ENCODE measurements at places on chromosomes 16 and 17. TPM values are rescaled to one million over a fixed set of nuclear protein-coding genes. Genes with fewer than 3 reads are reported as not detected.

The BOLA2 gene
- 9.6 TPM for total RNA-seq

GRCh38 chr17:4522661-4523060, 24.0 kb downstream of the SPNS2 start:
- no peak overlapping the region for H3K4me3 ChIP-seq
- no peak overlapping the region for H3K27ac ChIP-seq
- H3K27me3 ChIP-seq: no peaks in the 10 kb centered on the region
- H3K4me1 ChIP-seq: peaks cover 35% of the 10 kb centered on the region
- H3K36me3 ChIP-seq: no peaks in the 10 kb centered on the region

DNA sequence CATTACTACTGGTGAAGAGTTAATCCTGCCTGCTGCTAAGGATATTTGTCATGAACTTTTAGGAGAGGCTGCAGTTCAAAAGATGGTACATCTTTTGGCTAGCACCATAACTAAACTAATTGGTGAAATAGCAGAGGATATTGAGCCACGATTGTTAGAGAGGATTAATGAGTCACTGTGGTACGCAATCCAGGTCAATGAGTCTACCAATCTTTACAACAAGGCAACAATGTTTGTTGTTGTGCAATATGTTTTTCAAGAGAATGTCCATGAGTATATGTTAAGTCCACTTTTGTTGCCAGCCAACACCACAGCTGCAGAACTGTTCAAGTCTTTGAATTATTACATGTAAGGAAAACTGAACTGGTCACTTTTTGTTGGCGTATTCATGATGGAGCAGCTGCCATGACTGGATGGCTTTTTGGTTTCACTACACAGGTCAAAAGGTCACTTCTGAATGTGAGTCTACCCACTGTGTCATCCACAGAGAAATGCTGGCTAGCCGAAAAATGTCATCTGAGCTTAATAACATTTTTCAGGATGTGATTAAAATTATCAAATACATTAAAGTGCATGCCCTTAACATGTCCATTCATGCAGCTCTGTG, 402.6 kb upstream of the KIF2B start:
- no peaks in the 10 kb centered on the region for H3K36me3 ChIP-seq
- no peak overlapping the region for H3K27ac ChIP-seq
- H3K4me1 ChIP-seq: no peaks in the 10 kb centered on the region

The PDE6G gene
- total RNA-seq: not detected

DNA sequence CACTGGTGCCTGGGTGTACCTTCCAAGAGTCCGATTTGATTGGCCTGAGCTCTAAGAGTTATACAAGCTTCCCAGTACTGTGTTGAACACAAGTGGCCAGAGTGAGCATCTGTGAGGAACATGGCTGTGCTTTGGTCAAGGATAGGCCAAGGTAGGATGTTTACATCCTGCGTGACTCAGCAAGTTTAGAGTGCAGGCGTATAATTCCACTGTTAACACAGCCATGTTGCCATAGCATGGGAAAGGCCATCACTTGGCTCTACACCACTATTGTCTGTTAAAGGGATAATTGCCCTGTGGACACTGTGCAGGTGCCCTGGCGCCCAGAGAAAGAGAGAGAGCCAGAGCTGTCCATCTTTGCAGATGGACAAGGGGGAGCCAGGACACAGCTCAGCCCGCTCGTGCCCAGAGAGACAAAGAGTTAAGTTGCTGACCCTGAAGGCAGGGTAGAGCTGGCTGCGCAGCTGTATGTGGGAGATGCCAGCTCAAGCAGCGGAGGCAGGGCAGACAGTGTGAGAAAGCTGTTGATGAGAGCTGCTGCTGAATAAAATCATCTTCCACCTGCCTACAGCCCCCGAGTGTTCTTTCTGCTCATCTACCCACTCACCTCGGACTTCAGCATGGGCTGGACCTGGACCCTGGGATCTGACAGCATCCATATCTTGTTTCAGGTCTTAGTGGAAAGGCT, 11.7 kb downstream of the CFAP52 start:
- no peaks in the 10 kb centered on the region for H3K27me3 ChIP-seq
- no peaks in the 10 kb centered on the region for H3K36me3 ChIP-seq
- H3K27ac ChIP-seq: no peak overlapping the region
- no peak overlapping the region for H3K4me3 ChIP-seq
- DNase-seq: no peak

The PLD2 gene
- total RNA-seq: 63.6 TPM

The EVPLL gene
- 16.7 TPM for total RNA-seq

- no peak overlapping the region for H3K4me3 ChIP-seq
- no peaks in the 10 kb centered on the region for H3K36me3 ChIP-seq
- DNase-seq: no peak
- no peaks in the 10 kb centered on the region for H3K27me3 ChIP-seq
These were observed 22.7 kb upstream of the RFFL start for GRCh38 chr17:35086164-35086563.

GRCh38 chr16:14509675-14510132, 120.4 kb downstream of the PARN start:
- DNase-seq: no peak
- H3K4me1 ChIP-seq: peaks cover 5% of the 10 kb centered on the region
- H3K36me3 ChIP-seq: no peaks in the 10 kb centered on the region
- no peaks in the 10 kb centered on the region for H3K27me3 ChIP-seq
- no peak overlapping the region for H3K27ac ChIP-seq

DNA sequence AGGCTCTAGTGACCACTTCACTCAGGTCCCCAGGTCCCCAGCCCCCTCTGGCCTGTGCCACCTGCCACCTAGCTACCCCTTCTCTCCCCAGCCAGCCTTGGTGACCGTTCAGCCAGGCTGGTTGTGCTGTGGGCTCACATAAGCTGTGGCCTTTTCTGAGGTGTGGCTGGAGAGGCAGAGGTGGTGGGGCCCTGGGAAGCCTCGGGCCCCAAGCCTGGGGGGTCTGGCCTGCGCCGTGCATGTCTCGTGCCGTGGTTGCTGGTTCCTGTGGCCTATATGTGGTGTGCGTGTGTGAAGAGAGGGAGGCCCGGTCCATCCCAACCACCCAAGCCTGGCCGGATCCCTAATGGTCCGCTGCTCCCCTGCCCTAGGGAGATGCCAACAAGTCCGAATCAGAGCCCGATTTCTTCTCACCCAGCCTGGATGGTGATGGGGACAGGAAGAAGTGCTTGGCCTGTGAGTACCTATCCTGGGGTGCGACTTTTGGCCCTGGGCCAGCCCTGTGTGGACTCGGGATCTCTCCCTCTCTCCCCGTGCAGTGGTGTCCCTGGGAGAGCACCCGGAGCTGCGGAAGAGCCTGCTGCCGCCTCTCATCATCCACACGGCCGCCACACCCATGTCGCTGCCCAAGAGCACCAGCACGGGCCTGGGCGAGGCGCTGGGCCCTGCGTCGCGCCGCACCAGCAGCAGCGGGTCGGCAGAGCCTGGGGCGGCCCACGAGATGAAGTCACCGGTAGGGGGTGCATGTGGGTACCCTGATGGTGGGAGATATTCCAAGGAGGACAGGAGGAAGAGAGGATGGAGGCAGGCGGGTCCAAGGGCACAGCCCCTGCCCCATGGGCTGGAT, 35.9 kb downstream of the CACNA1G start:
- no peaks in the 10 kb centered on the region for H3K4me1 ChIP-seq
- H3K27me3 ChIP-seq: no peaks in the 10 kb centered on the region
- H3K4me3 ChIP-seq: no peak overlapping the region

- peak overlapping the region; percentile 90 for H3K4me3 ChIP-seq
- H3K4me1 ChIP-seq: peaks cover 38% of the 10 kb centered on the region
- no peaks in the 10 kb centered on the region for H3K36me3 ChIP-seq
- no peaks in the 10 kb centered on the region for H3K27me3 ChIP-seq
- peak overlapping the region; percentile 88 for H3K27ac ChIP-seq
These were observed 706 bp downstream of the HLF start for GRCh38 chr17:55265311-55266021.

The FADS6 gene
- 1.5 TPM for total RNA-seq

The TMEM132E gene
- not detected for total RNA-seq

DNA sequence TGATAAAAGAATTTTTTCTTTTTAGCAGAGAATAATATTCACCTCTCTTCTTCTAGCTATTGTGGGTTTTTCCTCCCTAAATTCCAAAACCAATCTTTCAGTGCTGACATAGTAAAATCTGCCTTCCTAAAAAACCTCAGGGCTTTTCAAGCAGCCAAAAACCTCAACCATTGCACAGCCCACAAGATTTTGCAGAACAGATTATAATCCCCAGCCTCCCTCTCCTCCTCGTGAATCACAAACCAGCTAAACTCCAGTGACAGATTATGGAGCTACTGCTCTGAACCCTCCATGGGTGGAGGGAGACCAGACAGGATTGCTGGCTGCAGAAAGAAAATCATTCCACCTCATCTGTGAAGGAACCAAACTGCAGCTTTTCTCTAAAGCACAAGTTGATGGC, 341.6 kb downstream of the SOX9 start:
- no peaks in the 10 kb centered on the region for H3K27me3 ChIP-seq
- H3K36me3 ChIP-seq: no peaks in the 10 kb centered on the region
- H3K4me1 ChIP-seq: peaks cover 18% of the 10 kb centered on the region
- no peak overlapping the region for H3K4me3 ChIP-seq

DNA sequence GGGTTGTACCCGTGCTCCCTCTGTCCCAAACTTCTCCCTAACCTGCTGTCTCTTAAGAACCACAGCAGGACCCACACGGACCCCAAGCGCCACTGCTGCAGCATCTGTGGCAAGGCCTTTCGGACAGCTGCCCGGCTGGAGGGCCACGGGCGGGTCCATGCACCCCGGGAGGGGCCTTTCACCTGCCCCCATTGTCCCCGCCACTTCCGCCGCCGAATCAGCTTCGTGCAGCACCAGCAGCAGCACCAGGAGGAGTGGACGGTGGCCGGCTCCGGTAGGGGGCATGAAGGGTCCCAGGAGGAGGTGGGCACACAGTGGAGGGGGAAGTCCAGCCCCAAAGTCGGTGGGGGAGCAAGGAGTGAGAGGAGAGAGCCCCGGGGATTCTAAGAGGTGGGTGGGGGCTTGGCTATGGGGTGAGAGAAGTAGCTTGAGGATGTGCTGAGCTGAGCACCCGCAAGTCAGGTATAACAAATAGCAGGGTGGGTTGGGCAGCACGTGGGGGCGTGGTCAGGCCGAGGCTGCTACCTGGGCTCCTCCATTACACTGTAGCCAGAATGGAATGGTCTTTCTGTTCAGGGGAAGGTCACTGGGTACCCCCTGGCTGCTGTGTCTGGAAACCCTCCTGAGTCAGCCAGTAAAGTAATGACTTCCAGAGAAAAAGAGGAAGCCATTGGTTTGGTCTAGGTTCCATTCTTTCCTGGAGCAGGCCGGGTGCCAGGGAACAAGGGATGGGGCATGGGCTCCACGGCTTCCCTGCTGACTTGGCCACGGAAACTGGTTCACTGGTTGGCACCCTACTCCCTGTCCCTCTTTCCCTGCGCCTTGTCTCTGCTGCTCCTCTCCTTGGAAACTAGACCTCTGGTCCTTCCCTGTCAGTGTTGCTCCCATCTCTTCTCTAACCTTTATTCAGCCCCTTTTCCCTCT, 7.1 kb downstream of the PRSS53 start:
- no peaks in the 10 kb centered on the region for H3K27me3 ChIP-seq
- H3K36me3 ChIP-seq: no peaks in the 10 kb centered on the region
- no peak overlapping the region for H3K27ac ChIP-seq

DNA sequence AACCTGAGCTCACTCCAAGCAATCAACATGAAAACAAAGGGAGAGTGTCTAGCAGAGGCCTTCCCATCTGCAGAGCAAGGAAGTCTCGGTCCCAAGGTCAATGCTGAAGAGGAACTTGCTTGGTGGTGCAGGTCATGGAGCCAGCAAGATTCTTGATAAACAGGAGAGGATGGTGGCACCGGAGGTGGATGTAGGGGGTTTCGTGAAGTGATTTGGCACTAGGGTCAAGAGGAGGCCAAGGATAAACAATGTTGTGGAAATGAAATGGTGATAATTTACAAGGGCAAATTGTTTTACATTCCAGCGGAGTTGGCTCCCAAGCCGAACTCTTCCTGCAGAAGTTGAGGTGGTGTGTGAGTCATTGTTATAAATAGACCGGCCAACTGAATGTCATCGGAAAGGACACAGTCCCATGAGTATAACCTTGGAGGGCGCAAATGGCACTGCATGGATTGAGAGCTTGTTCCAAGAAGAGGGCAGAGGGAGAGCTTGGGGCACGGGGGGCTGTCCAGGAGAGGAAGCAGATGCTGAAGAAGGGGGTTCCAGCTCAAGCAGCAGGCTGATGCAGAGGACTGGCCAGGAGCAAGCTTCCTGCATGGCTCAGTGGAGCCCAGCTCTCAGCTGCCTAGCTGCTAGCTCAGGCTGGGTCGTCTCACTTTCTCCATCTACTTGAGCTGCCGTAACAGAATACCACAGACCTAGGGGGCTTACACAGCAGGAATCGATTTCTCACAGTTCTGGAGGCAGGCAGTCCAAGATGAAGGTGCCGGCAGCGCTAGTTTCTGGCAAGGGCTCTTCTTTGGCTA, 136.6 kb downstream of the COPRS start:
- no peaks in the 10 kb centered on the region for H3K27me3 ChIP-seq
- no peak overlapping the region for H3K27ac ChIP-seq
- no peak overlapping the region for H3K4me3 ChIP-seq
- DNase-seq: no peak

DNA sequence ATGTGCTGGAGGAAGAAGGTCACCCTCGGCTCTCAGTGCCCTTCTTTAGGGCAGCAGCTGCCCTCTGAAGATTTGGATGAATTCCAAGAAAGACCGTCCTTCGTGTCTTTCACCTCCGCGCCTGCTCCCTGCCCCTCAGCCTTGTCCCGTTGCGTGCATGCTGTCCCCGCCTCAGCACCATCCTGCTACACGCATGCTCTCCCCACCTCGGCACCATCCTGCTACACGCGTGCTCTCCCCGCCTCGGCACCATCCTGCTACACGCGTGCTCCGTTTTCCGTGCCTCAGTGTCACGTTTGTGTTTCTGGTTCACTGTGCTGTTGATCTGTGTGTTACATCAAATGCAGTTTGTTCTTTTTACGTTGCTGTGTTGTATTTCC, 13.5 kb downstream of the ACSF3 start:
- no peaks in the 10 kb centered on the region for H3K4me1 ChIP-seq
- H3K27ac ChIP-seq: no peak overlapping the region
- H3K27me3 ChIP-seq: no peaks in the 10 kb centered on the region
- H3K36me3 ChIP-seq: no peaks in the 10 kb centered on the region
- no peak for DNase-seq

The TOP2A gene
- 16.9 TPM for total RNA-seq

- H3K4me1 ChIP-seq: peaks cover 12% of the 10 kb centered on the region
- H3K27ac ChIP-seq: no peak overlapping the region
- DNase-seq: no peak
- no peaks in the 10 kb centered on the region for H3K36me3 ChIP-seq
These were observed 14.7 kb downstream of the NXN start for GRCh38 chr17:964876-965275.

The CFDP1 gene
- total RNA-seq: 45.7 TPM

DNA sequence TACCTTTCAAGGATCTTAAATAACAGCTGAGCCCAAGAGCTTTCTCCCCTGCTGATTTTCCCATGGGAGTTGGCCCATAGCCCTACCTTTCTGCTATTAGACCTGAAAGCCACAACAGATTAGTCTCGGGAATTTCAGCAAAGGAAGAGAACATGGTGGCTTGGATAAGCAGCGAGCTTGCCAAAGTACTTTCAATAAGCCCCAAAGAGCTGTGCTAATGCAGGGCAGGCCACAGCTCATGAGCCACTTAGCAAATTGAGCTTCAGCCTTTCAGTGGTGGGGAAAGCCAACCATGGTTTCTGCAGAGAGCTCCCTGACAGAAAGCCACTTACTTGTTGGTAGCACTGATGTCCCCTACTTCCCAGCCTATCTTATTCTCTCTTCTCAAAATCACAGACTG, 217.8 kb upstream of the IRX5 start:
- H3K4me1 ChIP-seq: no peaks in the 10 kb centered on the region
- no peak overlapping the region for H3K27ac ChIP-seq
- H3K4me3 ChIP-seq: no peak overlapping the region
- DNase-seq: no peak
- no peaks in the 10 kb centered on the region for H3K27me3 ChIP-seq

The WDR90 gene
- total RNA-seq: 34.9 TPM

- H3K36me3 ChIP-seq: peaks cover 26% of the 10 kb centered on the region
- peak overlapping the region; percentile 80 for H3K27ac ChIP-seq
- peak overlapping the region; percentile 80 for H3K4me3 ChIP-seq
- H3K27me3 ChIP-seq: no peaks in the 10 kb centered on the region
- no peak for DNase-seq
These were observed 844 bp downstream of the TAOK2 start for GRCh38 chr16:29974291-29975133.

The PTX4 gene
- total RNA-seq: not detected

Data from vagina (tissue), 2 donors.